ENCODE measurements at places on chromosomes 12 and 14.

DNA sequence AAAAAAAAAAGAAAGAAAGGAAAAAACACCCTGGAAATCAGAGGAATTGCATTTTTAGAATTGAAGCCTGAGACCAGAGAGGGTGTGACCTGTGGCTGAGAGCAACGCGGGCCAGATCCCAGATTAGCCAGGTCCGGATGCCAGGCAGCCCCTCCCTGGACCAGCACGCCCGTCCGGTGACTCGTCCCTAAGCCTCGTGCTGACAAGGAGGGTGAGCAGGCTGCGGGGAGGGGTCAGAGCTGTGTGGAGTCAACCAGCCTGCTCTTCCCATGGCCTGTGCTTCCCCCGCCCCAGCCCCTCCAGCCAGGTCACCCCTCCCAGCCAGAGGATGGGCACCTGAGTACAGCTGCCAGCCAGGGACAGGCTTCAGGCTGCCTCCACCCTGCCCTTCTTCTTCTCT lies 4.2 kb upstream of the KLC1 start:
- peak; percentile 62 for DNase-seq

- no peak for DNase-seq
Observed at GRCh38 chr12:12008232-12008850, 62.4 kb upstream of the BCL2L14 start.

DNA sequence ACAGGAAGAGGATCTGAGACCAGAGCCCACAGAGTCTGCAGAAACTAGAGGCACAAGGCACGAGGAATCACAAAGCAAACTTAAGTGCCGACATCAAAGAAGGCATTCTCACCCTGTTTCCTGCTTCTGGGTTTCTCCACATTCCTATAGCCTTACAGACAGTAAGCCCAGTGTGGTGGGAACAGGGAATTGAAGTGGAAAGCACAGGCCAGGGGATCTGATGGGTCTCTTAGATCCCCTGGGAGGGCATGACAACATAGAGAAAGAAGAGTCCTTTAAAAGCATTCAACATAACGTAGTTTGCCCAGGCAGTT lies 75.6 kb upstream of the FRMD6 start:
- no peak for DNase-seq

DNA sequence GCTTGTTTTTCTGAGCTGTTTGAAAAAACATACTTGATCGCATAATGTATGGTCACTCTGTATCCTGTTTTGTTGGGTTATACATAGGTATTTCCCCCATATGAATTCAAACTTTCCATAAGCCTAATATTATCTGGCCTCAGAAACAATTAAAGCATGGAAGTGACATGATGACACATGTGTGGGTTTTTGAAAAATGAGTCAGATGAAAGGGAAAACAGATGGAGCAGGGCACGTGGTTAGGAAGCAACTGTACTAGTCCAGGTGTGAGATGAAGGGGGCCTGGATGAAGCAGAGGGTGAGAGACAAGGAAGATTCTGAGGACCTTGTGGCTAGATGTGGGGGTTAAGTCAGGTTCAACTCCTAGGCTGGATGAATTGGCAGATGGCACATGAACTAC lies 92.7 kb upstream of the DNM1L start:
- DNase-seq, result no peak

- DNase-seq, result no peak
Observed at GRCh38 chr12:89424389-89424788, 72.1 kb upstream of the DUSP6 start.

DNA sequence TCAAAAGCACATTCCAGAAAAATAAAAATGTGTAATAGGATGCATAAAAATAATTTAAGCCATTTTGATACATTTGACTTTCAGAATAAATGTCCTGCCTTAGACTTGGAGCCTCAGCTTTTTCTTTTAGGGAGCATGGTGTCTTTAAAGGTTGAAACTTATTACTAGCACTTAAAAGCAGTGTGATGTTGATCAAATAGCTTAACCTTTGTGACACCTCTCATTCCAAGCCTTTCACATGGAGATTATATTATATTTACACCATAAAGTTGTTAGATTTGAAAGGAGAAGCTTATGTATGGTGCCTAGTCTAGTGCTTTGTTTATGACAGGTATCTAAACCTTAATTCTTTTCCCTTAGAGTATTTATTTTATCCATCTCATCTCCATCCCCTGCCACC lies 61.9 kb downstream of the KTN1 start:
- no peak for DNase-seq

All from A549 (cell line).